ENCODE measurements at places on chromosomes 7 and 10.

DNA sequence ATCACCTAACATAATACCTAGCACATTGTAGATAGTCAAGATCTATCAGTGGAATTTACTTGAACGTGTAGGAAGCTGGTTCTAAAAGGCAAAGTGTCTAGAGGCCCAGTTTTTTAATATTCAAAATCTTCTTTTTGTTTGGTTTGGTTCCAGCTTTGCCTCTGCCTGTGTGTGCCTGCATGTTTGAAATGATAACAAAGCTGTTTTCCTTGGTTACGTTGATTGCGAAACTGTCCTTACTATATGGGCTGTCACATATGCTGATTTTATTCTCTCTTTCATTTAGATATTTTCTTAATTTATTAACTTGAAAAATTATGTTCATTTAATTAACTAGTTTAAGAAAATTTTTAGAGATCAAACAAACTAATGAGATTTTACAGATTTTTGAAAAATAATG, 237.3 kb downstream of the SEMA3A start:
- DNase-seq, result no peak

GRCh38 chr7:99863847-99864440, 12.9 kb downstream of the OR2AE1 start:
- no peak for DNase-seq

GRCh38 chr10:98293550-98294269, 25.7 kb upstream of the LOXL4 start:
- DNase-seq, result no peak

GRCh38 chr7:142338633-142339501, 81.0 kb upstream of the PRSS58 start:
- no peak for DNase-seq

- no peak for DNase-seq
Observed at GRCh38 chr7:48660306-48660870, 264.0 kb upstream of the CDC14C start.

- no peak for DNase-seq
Observed at GRCh38 chr10:100980311-100980710, 7.0 kb downstream of the MRPL43 start.

GRCh38 chr10:113893570-113893969, 39.1 kb downstream of the NHLRC2 start:
- no peak for DNase-seq
